Hepatocyte (in vitro differentiated cells): ENCODE measurements at places on chromosomes 6 and 20. TPM values are rescaled to one million over a fixed set of nuclear protein-coding genes. Genes with fewer than 3 reads are reported as not detected.

DNA sequence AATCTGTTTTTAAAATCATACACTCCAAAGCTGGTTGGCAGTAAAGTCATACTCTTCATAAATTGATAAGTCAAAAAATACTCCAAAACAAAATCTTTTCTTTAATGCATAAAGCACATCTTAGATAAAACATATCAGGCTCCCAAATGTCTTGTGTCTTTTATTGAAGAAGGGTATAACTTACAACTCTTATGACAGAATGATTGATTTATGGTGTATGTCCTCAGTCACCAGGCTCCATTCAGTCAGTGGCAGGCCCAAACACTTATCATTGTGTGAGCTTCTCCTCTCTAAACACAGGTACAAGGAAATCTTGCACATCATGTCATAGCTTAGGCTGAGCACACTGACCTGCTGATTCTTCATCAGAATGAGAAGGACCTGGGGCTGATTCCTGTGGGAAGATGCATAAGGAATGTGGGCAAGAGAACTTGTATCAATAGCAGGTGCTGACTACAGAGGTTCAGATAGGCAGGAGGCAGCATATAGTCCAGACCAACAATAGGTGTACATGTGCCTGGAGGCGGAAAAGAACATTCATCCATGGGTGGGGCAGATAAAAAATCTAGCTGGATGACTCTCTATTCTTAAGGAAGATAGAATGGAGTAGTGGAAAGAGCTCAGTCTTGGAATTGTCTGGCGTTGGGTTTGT lies 1.9 kb downstream of the CALHM5 start:
- DNase-seq: no peak
- no peaks in the 10 kb centered on the region for H3K4me1 ChIP-seq
- H3K27me3 ChIP-seq: no peaks in the 10 kb centered on the region
- H3K36me3 ChIP-seq: no peaks in the 10 kb centered on the region
- H3K27ac ChIP-seq: no peak overlapping the region
- no peak overlapping the region for H3K4me3 ChIP-seq

Gene RCAN2
- 5.0 and 6.9 TPM in 2 replicates for polyA plus RNA-seq

Gene DDO
- polyA plus RNA-seq: 0.39 TPM in 1 of 2 replicates, not detected in the other

DNA sequence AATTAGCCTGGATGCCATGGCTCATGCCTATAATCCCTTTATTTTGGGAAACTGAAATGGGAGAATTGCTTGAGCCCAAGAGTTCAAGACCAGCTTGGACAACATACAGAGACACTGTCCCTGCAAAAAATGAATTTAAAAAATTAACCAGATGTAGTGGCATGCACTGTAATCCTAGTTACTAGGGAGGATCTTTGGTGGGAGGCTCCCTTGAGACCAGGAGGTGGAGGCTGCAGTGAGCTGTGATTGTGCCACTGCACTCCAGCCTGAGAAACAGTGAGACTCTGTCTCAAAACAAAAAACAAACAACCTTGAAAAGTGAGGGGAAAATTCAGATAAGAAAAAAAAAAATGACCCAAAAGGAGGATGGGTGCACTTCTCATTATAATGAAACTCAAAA lies 23.4 kb downstream of the CAP2 start:
- peaks cover 16% of the 10 kb centered on the region for H3K4me1 ChIP-seq
- H3K36me3 ChIP-seq: no peaks in the 10 kb centered on the region
- H3K4me3 ChIP-seq: no peak overlapping the region
- H3K27me3 ChIP-seq: no peaks in the 10 kb centered on the region
- no peak for DNase-seq

DNA sequence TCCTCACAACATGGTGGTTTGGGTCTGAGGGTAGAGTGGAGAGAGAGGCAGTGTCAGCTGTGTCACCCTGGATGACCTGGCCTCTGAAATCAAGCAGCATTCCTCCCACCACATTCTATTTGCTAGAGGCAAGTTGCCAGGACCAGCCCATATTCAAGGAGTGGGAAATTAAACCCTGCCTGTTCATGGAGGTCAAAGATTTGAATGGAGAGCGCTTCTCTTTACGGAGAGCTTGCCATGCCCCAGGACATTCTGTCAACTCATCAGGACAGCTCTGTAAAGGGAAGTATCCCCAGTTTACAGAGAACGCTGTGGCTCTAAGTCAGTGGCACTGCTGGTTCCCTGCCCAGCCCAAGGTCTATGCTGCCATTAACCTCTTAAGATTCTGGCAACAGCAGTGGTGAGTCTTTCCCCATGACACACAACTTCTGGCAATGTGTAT lies 90.0 kb upstream of the INSM1 start:
- H3K36me3 ChIP-seq: no peaks in the 10 kb centered on the region
- no peak overlapping the region for H3K4me3 ChIP-seq
- no peak for DNase-seq
- H3K27me3 ChIP-seq: no peaks in the 10 kb centered on the region
- H3K4me1 ChIP-seq: no peaks in the 10 kb centered on the region

- no peak for DNase-seq
- no peaks in the 10 kb centered on the region for H3K4me1 ChIP-seq
- no peaks in the 10 kb centered on the region for H3K36me3 ChIP-seq
- H3K27me3 ChIP-seq: no peaks in the 10 kb centered on the region
- no peak overlapping the region for H3K4me3 ChIP-seq
Measured at GRCh38 chr6:97468981-97469380, 186.0 kb upstream of the MMS22L start.

Gene SYCP2
- polyA plus RNA-seq: 1.1 and 1.2 TPM in 2 replicates

GRCh38 chr6:110682460-110682853 lies 132.8 kb downstream of the CDK19 start:
- peak overlapping the region; percentile 2 for H3K27ac ChIP-seq
- no peaks in the 10 kb centered on the region for H3K4me1 ChIP-seq
- H3K36me3 ChIP-seq: no peaks in the 10 kb centered on the region
- DNase-seq: peak; percentile 89
- H3K4me3 ChIP-seq: no peak overlapping the region

Gene ZSCAN26
- polyA plus RNA-seq: 7.6 and 7.8 TPM in 2 replicates

DNA sequence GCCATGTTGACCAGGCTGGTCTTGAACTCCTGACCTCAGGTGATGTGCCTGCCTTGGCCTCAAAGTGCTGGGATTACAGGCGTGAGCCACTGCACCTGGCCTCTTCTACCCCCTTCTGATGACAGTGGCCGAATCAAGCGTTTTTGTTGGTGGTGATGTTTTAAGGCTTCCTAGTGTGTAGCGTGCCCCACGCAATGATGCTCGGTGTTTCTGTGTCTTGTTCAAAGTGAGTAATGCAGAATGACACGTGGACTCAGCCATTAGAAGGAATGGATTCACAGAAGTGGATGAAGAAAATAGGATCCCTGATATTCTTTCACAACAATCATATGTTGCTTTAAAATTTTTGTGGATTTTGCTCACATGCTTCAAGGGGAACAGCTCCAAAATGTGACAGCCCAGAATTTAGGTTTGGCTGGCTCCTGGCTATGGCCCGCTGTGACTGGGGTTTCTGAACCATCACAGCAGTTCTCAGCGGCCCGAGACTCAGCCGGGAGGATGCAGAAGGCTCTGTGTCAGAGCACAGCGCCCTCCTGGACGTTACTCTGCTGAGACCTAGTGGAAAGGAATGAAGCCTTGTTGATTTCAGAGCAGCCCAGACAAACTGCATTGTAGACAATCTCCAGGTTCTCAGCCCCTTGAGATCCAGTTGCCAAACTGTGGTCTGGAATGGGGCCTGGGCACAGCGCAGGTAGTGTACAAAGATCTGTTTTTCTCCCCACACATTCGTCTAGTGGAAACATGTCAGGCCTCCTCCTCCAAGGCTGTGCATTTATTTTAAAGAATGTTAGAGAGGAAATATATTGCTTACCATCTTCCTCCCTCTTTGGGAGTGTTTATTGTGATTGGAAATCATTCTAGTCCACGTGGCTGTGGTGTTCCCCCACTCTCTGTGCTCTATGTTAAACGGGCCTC lies 57.6 kb upstream of the TIAM2 start:
- peak overlapping the region; percentile 40 for H3K27ac ChIP-seq
- no peak for DNase-seq
- H3K36me3 ChIP-seq: no peaks in the 10 kb centered on the region
- H3K4me3 ChIP-seq: no peak overlapping the region
- peaks cover 17% of the 10 kb centered on the region for H3K4me1 ChIP-seq

DNA sequence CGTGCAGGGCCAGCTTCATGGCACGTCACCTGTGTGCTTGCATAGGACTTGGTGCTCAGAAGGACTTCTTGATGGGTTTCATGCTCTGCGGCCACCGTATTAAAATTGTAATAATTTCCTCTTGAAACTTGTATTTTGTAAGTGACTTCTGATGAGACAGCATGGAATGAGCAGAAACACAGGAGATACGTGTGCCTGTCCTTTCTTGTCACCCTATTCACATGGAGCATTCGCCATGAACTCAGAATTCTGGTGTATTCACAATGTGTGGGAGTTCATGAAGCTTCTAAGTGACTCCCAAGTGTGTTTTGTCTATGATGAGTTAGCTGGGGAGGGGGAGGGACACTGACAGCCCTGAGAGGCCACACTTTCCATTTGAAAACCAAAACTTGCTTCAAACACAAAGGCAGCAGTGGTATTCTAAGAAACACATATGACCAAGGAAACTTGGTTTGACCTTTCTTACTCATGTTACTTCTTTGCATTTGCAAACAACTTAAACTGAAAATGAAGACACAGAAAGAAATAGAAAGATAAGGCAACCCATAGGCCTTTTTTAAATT lies 92.1 kb upstream of the NEDD9 start:
- no peaks in the 10 kb centered on the region for H3K36me3 ChIP-seq
- H3K4me3 ChIP-seq: no peak overlapping the region
- peak overlapping the region; percentile 67 for H3K27ac ChIP-seq
- H3K4me1 ChIP-seq: peaks cover 28% of the 10 kb centered on the region
- no peaks in the 10 kb centered on the region for H3K27me3 ChIP-seq

GRCh38 chr6:46909371-46909770 lies 12.4 kb downstream of the ADGRF5 start:
- H3K4me1 ChIP-seq: peaks cover 6% of the 10 kb centered on the region
- no peaks in the 10 kb centered on the region for H3K27me3 ChIP-seq
- H3K4me3 ChIP-seq: no peak overlapping the region
- no peaks in the 10 kb centered on the region for H3K36me3 ChIP-seq

DNA sequence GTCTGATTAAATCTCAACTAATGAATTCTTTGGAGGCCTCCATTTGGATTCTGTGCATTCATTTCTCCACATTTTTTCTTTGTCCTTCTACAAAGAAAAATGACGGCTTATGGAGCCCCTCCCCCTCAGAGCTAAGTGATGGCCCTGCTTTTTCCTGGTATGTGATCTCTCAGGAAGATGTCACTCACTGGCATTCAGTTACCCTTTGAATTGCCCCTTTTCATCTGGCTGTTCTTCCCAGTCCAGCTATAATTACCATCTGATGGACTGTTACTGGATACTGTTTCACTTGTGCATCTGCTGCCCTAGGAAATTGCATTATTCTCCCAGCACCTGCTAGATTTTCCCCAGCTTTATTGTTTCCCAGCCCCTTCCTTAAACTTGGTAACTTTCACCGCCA lies 151.9 kb downstream of the CFAP61 start:
- H3K4me1 ChIP-seq: peaks cover 14% of the 10 kb centered on the region
- no peak overlapping the region for H3K27ac ChIP-seq
- no peak for DNase-seq
- H3K4me3 ChIP-seq: no peak overlapping the region

Gene GSTA3
- polyA plus RNA-seq: not detected in 2 replicates

GRCh38 chr20:59428441-59429205 lies 128.2 kb downstream of the EDN3 start:
- H3K4me1 ChIP-seq: no peaks in the 10 kb centered on the region
- H3K27ac ChIP-seq: no peak overlapping the region
- no peak for DNase-seq
- no peaks in the 10 kb centered on the region for H3K36me3 ChIP-seq
- no peak overlapping the region for H3K4me3 ChIP-seq

DNA sequence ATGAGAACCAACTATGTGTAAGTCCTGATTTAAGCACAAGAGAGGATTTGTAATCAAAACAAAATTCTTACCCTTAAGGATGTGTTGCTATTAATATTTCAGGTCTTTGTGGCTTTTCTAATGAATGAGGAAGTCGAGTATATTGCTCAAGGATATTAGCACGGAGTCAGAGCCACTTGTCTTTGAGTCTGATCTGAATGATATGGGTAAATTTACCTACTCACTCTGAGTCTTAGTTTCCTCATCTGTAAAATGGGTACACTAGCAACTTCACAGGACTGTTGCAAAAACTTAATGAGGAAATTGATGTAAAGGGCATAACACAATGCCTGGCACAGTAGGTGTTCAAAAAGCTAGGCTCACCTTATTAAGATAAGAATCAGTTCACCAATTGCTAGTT lies 30.0 kb upstream of the QKI start:
- H3K27me3 ChIP-seq: no peaks in the 10 kb centered on the region
- no peak overlapping the region for H3K27ac ChIP-seq
- H3K4me1 ChIP-seq: no peaks in the 10 kb centered on the region
- DNase-seq: no peak
- no peaks in the 10 kb centered on the region for H3K36me3 ChIP-seq
- H3K4me3 ChIP-seq: no peak overlapping the region

DNA sequence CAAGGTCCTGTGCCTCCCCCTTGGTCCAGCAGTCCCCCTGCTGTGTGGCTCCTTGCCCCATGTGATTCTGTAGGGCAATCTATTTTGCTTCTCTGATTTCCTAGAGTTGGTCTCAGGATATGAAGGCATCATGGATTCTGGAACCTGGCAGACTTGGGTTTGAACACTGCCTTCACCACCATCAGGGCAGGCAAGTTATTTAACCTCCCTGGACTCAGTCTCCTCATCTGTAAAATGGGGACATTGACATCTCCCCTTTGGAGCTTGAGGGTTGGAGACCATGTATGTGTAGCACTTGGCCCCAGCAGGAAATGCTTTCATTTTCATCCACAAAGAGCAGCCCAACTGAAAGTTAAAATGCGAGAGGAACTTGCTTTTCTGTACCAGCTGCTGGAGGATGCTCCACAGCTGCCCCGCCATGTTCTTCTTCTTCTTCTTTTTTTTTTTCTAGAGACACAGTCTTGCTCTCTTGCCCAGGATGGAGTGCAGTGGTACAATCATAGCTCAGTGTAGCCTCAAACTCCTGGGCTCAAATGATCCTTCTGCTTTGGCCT lies 6.7 kb downstream of the TOX2 start:
- no peaks in the 10 kb centered on the region for H3K36me3 ChIP-seq
- peaks cover 7% of the 10 kb centered on the region for H3K4me1 ChIP-seq
- no peak for DNase-seq
- H3K27me3 ChIP-seq: peaks cover 32% of the 10 kb centered on the region

Gene DEFB124
- not detected in 2 replicates for polyA plus RNA-seq

DNA sequence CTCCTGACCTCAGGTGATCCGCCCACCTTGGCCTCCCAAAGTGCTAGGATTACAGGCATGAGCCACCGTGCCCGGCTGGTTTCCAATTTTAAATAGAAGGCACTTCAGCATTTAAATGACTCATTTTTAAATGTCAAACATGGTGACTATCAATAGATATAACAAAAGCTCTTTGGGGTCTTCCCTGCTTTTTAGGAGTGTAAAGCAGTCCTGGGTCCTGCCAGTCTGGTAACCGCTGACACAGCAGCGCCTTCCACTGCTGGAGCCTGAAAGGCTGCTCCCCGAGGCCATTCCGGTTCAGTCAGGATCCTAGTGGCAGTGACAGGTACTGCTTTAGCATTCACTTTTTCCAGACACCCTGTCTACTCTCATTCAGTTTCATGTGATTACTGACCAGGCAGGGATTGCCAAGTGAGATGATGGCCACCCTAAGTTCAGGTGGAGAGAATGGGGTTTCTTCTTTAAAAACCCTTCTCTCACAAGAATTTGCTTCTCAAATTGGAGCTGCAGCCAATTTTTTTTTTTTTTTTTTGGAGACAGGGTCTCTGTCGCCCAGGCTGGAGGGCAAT lies 5.1 kb downstream of the DIDO1 start:
- no peak overlapping the region for H3K4me3 ChIP-seq
- peak overlapping the region; percentile 54 for H3K27ac ChIP-seq
- no peaks in the 10 kb centered on the region for H3K36me3 ChIP-seq
- no peaks in the 10 kb centered on the region for H3K27me3 ChIP-seq
- DNase-seq: peak; percentile 85

Gene CALHM4
- polyA plus RNA-seq: not detected in 2 replicates

Gene SLC32A1
- polyA plus RNA-seq: not detected in 2 replicates
